Sigmoid colon (tissue), 7 donors: ENCODE measurements at places on chromosomes 12 and 14. TPM values are rescaled to one million over a fixed set of nuclear protein-coding genes. Genes with fewer than 3 reads are reported as not detected.

Gene IL25
- not detected for polyA plus RNA-seq

Gene CLEC1B
- polyA plus RNA-seq, result not detected

Gene OR6C74
- polyA plus RNA-seq, result not detected

Gene LRFN5
- polyA plus RNA-seq, result under 0.01 TPM

Gene TBC1D30
- 2.4 TPM for polyA plus RNA-seq

Gene SLC10A1
- not detected for polyA plus RNA-seq

Gene C2CD5
- 40.7 TPM for polyA plus RNA-seq

Gene PLA2G1B
- polyA plus RNA-seq, result not detected

Gene GCH1
- polyA plus RNA-seq, result 18.7 TPM

Gene CLEC9A
- 0.46 TPM for polyA plus RNA-seq

Gene KRT75
- 0.04 TPM for polyA plus RNA-seq

Gene SLC6A12
- polyA plus RNA-seq, result 4.2 TPM

Gene CHGA
- polyA plus RNA-seq, result 37.2 TPM

Gene PIWIL1
- polyA plus RNA-seq, result not detected

Gene GDF11
- polyA plus RNA-seq, result 2.4 TPM

Gene TAS2R9
- polyA plus RNA-seq, result not detected

Gene CRIP2
- 34.2 TPM for polyA plus RNA-seq

Gene LPAR5
- 6.0 TPM for polyA plus RNA-seq

Gene PTPRB
- polyA plus RNA-seq, result 7.9 TPM

Gene MYF5
- not detected for polyA plus RNA-seq

Gene PLBD2
- polyA plus RNA-seq, result 3.0 TPM

Gene SIVA1
- 227 TPM for polyA plus RNA-seq

Gene BRF1
- 9.0 TPM for polyA plus RNA-seq

Gene ATN1
- polyA plus RNA-seq, result 30.1 TPM

Gene CLEC2A
- polyA plus RNA-seq, result not detected

Gene SERPINA10
- 0.06 TPM for polyA plus RNA-seq

Gene ALKBH2
- polyA plus RNA-seq, result 14.4 TPM

Gene ACVRL1
- polyA plus RNA-seq, result 24.6 TPM

Gene PTPRR
- polyA plus RNA-seq, result 8.7 TPM

Gene OTX2
- not detected for polyA plus RNA-seq

Gene PSEN1
- polyA plus RNA-seq, result 11.4 TPM

Gene KLRB1
- polyA plus RNA-seq, result 3.4 TPM

Gene BORCS5
- 3.7 TPM for polyA plus RNA-seq

Gene HOXC11
- polyA plus RNA-seq, result not detected

Gene LRP1-AS
- polyA plus RNA-seq, result not detected
